ENCODE measurements at places on chromosomes 7 and 10. TPM values are rescaled to one million over a fixed set of nuclear protein-coding genes. Genes with fewer than 3 reads are reported as not detected.

- no peak for DNase-seq
Measured at GRCh38 chr7:84134169-84134568, 60.4 kb downstream of the SEMA3A start.

- DNase-seq: no peak
Measured at GRCh38 chr10:44393834-44394547, 9.1 kb upstream of the CXCL12 start.

The ZNF488 gene
- 0.84 TPM for total RNA-seq

GRCh38 chr10:46094931-46095750 lies 49.1 kb upstream of the MSMB start:
- DNase-seq: no peak

All from activated naive CD4-positive, alpha-beta T cell treated with anti-CD3 and anti-CD28 coated beads for 36 hours (primary cell).